Left kidney (tissue), 8 donors: ENCODE measurements at places on chromosomes 13 and 19. TPM values are rescaled to one million over a fixed set of nuclear protein-coding genes. Genes with fewer than 3 reads are reported as not detected.

The ZNF415 gene
- 27.3 TPM for polyA plus RNA-seq

GRCh38 chr13:113931841-113932459, 41.9 kb downstream of the C13orf46 start:
- DNase-seq = no peak

DNA sequence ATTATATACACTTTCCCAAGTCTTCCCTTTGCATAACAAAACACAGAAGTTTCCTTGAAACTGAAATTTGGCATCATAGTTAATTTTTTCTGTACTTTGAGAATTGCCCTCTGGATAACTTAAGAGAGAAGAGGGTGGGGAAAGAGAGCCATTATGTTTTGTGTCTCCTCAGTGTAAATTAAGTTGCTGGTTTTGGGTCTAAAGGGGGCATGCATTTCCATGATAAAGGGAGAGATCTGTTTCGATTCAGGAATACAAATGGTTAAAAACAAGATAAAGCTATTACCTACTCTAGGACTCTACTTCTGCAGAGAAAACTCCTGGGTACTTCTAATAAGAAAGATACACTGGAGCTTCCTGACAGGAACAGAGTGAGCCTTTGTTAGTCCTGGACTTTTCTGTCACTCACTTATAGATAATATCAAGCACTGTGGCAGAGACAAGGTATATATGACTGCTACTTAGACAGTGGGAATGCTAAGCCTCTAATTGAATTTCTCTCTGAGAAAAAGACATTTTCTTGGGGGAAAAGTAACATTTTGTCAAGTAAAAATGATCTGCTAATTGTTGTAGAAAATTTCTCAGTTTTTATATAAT, 142.8 kb upstream of the PCDH9 start:
- DNase-seq = no peak

The NTN5 gene
- polyA plus RNA-seq = 1.1 TPM

- DNase-seq = no peak
Observed at GRCh38 chr19:41758846-41759245, 3.5 kb downstream of the CEACAM6 start.

GRCh38 chr19:35011091-35011689, 11.1 kb downstream of the GRAMD1A start:
- no peak for DNase-seq

- DNase-seq = no peak
Observed at GRCh38 chr13:26909477-26909876, 148.9 kb upstream of the GPR12 start.

- DNase-seq = no peak
Observed at GRCh38 chr13:27638001-27638400, 16.3 kb downstream of the POLR1D start.
